ENCODE measurements at places on chromosomes 1 and 21.

- no peak for ATAC-seq
Observed at GRCh38 chr1:8443558-8444194, 125.8 kb downstream of the SLC45A1 start.

DNA sequence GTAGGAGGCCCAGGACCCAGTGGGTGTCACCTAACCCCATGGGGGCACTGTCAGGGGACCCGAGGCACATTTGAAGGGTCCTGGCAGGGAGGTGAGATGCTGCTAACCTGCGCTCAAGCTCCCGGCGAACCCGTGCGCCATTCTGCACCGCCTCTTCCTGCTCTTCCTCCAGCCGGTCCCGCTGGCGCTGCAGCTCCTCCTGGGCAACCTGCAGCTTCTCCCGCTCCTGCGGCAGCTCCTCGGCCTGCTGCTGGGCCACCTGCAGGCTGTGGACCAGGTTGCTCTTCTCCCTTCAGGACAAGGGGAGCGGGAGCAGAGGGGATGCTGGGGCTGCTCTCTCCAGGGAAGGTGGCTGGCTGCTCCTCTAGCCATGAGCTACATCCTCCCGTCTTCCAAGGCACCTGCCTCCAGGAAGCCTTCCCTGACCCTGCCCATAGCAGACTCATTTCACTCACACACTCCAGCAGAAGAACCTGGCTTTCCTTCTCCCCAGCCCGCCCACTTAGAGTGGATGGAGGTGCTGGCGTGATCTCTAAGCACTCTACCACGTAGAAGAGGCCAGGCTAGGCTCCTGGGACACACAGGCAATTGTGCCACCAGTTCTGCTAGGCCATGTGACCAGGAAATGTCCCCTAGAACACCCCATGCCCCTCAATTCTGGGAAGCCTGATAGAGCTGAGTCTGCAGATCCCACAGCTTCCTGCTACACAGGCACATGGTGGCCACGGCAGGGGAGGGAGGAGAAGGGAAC, 15.2 kb upstream of the NBPF1 start:
- no peak for ATAC-seq

GRCh38 chr1:53560581-53561502, 101.6 kb downstream of the DMRTB1 start:
- ATAC-seq, result no peak

- peak; percentile 59 for ATAC-seq
Observed at GRCh38 chr21:36104317-36105300, 30.3 kb upstream of the CBR3 start.

DNA sequence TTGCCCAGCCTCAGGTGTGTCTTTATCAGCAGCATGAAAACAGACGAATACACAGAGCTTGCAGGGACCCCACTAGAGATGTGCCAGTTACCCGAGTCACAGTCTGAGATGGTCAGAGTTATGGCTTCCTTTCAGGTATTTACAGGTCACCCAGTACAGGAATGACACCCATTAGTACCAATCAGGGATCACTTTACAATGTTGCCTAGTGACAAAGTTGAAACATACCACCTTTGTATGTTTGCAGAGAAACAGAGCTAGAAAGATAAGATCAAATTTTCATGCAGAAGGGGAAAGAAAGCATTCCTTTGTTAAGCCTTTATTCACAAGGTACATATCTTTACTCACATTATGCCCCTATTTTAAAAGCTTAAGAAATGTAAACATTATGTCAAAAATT, 137.6 kb downstream of the RGS7 start:
- ATAC-seq, result no peak

DNA sequence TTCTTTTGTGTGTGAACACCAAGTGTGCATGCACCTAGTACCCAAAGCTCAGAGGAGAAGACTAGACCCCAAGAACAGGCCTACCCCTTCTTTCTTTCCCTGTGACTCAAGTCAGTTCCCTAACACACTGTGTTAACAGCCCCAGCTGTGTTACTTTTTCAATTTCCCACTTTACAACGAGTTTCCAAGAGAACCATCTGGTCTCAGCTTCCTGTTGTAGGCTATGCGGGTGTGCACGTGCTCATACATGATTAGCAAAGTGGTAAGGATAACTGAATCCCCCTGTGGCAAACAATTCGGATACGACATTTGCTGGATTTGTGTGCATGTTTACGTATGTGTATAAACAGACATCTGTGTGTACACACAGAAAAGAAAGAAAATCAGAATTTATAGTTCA, 17.9 kb downstream of the IFNAR2 start:
- no peak for ATAC-seq

DNA sequence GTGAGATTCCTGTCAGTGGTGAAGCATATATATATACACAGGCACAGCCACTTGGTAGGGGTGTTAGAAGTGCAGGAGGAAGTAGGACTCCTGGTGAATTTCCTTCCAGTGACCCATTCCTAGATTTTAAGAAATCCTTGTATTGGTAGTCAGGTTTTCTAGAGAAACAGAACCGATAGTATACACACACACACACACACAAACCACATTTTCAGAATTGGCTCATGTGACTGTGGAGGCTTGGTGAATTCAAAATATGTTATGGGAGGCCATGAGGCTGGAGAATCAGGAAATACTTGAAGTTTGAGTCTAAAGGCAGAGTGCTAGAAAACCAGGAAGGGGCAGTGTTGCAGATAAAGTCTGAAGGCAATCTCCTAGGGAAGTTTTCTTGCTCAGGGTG, 114.2 kb downstream of the FCRL5 start:
- ATAC-seq, result no peak

DNA sequence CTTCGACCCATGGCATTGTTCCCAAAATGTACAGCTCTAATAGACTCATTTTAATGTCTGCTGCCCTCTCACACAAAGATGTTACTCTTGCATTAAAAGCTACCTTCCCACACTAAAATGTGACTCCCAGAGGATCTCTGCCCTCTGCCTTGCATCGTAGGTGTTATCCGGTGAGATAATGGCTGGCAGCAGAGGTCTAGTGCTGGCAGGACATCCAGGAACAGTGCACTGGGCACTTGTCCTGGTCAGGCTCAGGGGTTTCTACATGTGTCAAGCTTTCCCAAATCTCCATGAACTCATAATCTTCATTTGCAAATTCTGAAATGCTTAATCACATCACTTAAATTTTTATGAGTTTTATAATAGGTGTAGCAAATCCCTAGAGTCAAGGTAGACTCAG, 310.6 kb downstream of the LRRIQ3 start:
- ATAC-seq, result no peak

- ATAC-seq, result no peak
Observed at GRCh38 chr1:36206323-36206858, 17.9 kb upstream of the THRAP3 start.

DNA sequence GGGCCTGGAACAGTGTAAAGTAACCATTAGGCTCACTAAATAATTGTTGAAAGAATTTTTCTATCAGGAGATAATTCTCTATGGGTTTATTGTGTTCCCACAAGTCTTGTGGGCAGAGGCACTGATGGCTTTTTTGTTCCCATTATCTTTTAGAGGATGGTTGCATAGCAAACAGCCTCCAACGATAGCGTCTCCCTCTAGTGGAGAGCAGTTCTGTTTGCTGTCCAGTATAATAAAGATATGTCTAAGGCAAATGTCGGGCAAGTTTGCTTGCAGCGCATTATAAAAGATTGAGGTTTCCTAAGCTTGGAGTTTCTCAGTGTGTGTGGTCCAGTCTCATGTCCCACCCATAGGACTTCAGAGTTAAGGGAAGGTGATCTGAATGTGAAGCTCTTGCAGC, 1.3 kb upstream of the SLC6A17 start:
- no peak for ATAC-seq

DNA sequence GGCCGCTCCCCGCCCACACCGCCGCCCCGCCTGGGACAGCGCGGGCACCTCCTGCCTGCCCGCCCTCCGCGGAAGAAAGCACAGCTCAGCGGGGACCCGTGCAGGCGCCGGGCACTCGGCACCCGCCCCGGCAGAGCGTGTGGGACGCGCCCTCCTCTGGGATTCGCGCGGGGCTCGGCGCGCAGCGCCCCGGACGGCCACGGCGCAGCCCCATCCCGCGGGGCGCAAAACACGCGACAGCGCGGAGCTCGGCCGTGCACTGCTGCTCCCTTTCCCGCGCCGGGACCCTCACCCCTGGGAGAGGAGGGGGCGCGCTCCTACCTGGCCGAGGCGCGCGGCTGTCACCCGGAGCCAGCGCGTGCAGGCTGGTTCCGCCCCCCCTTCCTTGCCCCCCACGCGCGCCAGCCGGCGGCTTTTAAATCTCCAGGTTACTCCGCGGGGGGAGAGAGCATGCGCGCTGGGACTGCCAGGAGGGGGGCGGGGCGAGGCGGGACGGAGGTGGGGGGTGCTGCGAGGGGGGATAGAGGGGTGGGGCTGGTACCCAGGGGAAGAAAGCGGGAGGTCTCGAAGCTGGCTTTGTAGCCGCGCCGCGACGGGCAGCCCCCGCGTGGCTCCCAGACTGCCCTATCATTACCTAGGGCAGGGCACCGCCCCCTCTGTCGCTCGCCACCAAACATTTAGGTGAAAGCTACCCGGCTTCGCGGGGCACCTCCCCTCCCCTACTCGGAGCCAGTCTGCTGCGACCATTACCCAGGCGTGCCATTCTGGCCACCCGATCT, at the start of gene SLC45A3:
Gene SLC45A3 (minus strand): TSS at position 437 of the 779 bp plus-strand sequence. CDS start 15,853 bp downstream, outside the sequence.
- ATAC-seq, result peak; percentile 80

DNA sequence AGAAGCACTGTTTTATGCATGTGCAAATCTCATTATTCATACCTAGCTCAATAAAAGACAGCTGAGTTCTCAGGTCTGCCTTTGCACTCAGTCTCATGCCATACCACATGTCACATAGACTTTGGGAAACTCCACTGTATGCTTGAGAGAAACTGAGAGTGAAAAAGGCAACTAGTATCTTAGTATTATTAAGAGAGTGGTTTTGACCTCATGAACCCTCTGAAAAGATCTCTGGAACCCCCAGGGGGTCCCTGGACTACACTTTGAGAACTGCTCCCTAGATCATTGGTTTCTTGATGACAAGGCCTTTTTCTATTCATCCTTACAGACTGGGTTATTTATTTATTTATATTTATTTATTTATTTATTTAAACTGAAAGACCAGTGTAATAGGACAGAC, 3.7 kb upstream of the RHEX start:
- ATAC-seq, result peak; percentile 67

DNA sequence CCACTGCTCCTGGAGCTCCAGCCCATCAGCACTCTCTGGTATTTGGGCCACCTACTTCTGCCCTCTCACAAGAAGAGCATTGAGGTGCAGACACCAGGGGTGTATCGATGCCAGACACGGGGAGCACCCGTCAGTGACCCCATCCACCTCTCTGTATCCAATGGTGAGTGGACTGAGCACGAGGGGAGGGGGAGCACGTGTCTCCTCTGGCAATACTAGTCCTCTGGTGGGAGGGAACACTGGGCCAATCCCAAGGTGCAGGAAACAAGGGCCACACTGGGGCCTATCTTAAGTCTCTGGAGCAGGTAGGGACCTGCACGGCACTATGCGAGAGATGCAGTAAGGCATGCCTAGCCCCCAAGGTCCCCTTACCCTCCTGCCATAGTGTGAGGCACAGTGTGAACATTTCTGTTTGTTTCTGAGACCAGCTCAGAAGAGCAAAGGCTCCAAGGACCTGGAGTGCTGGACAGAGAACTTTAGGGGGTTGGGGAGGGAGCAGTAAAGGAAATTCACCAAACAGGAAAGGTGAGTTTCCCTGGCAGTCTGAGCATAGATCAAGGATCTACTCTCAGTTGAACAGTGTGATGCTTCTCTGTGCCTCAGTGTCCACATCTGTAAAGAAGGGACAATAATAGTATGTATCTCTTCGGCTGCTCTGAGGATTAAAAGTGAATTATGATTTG, 2.3 kb downstream of the FCRLB start:
- ATAC-seq, result no peak

DNA sequence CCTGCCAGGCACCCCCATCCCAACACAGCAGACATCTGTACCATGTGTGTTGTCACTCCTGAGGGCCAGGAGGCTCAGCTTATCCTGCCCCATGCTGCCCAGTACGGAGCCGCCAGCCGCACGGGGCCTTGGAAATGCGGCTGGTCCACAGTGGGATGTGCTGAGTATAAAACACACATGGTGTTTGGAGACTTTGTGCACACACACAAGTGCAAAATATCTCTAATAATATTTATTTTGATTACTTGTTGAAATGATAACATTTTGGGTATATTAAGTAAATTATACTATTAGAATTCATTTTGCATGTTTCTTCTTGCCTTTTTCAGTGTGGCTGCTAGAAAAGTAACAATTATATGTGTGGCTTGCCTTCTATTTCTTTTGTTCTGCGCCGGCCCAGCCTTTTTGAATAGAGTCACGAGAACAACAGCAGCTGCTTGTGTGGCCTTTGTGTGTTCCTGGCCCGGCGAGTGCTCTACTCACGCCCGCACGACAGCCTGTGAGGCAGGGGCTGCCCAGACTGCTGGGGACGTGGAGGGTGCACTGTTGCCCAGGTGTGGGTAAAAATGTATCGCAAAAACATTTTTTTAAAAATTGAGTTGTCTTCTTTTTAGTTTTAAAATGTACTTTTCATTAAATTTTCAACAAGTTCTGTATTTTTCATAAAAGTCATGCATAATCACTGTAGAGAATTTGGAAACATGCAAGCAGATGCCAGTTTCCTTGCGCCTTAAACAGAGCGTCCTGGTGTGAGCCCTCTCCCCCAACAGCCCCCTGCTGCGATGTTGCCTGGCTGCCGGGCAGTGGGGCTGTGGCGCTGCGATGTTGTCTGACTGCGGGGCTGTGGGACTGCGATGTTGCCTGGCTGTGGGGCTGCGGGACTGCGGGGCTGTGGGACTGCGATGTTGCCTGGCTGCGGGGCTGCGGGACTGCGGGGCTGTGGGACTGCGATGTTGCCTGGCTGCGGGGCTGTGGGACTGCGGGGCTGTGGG, 35.5 kb downstream of the COQ8A start:
- ATAC-seq, result no peak

DNA sequence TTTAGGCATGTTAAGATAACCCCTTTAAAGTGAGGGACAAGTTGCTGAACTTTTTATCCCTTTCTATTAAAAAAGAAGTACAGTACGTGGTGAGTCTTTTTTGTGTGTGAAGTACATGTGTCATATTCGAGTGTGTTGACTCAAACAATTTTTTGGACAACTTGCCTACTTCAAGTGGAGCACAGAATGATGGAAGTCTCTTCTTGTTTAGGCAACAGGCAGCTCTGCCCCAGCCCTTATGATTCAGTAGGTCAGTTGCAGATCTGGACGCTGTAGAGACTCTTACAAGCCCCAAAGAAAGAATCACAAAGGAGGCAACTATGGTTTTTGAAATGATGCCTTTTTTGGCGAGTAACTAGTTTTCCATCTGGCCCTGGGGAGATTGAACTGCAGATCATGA, 14.4 kb upstream of the ZFP69B start:
- no peak for ATAC-seq

DNA sequence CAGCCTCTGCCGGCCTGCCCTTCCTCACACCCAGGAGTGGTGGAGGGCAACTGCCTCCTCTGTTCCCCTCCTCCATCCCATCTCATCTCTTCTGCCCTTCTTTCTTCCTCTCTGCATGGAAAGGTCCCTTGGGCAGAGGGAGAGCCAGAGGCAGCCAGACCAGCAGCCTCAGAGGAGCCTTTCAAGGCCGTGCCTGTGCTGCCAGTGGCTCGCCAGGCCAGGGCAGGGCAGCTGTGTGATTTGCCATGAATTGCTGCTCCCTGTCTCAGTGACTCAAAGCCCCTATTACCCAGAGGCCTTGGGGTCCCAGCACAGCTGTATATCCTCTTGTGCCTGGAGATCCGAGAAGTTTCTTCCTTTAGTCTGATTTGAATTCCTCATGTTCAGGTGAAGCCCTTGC, 21.9 kb downstream of the TMCC2 start:
- ATAC-seq, result no peak

All from stimulated activated memory B cell treated with anti-CD40 and anti-IgM and Interleukin-4, amounts not matched to agents 10 μg/mL and 1 μg/mL and 100 μg/mL, for 72 hours (primary cell).